ENCODE measurements at places on chromosomes 16 and 17. TPM values are rescaled to one million over a fixed set of nuclear protein-coding genes. Genes with fewer than 3 reads are reported as not detected.
A peak's percentile ranks its signal among the peaks of the same experiment; 100 is the strongest.

GRCh38 chr17:57517632-57518456, 227.3 kb downstream of the CCDC182 start:
- DNase-seq: no peak

DNA sequence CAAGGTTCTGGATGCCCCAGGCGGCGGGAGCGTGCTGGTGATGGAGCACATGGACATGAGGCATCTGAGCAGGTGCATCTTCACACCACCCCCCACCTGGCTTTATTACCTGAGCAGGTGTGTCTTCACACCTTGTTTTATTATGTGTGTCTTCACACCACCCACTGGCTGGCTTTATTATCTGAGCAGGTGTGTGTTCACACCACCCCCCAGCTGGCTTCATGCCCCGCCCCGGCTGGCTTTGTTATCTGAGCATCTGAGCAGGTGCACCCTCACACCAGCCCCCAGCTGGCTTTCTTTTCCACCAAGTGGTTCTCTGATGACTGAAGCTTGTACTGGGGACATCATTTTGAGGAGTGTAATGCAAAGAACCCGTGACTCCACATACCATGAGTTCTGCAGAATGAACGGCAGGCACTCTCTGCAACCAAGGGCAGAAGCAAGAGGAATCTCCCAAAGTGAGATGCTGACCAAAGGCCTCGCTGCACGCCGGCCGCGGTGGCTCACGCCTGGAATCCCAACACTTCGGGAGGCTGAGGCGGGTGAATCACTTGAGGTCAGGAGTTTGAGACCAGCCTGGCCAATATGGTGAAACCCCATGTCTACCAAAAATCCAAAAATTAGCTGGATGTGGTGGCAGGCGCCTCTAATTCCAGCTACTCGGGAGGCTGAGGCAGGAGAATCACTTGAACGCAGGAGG, 2.6 kb downstream of the FN3KRP start:
- DNase-seq: no peak

GRCh38 chr17:47949197-47949759, 7.9 kb downstream of the PNPO start:
- peak; percentile 84 for DNase-seq

- DNase-seq: no peak
Measured at GRCh38 chr16:53905028-53905427, 201.1 kb downstream of the FTO start.

Gene SPATA32
- 0.23 TPM for total RNA-seq

DNA sequence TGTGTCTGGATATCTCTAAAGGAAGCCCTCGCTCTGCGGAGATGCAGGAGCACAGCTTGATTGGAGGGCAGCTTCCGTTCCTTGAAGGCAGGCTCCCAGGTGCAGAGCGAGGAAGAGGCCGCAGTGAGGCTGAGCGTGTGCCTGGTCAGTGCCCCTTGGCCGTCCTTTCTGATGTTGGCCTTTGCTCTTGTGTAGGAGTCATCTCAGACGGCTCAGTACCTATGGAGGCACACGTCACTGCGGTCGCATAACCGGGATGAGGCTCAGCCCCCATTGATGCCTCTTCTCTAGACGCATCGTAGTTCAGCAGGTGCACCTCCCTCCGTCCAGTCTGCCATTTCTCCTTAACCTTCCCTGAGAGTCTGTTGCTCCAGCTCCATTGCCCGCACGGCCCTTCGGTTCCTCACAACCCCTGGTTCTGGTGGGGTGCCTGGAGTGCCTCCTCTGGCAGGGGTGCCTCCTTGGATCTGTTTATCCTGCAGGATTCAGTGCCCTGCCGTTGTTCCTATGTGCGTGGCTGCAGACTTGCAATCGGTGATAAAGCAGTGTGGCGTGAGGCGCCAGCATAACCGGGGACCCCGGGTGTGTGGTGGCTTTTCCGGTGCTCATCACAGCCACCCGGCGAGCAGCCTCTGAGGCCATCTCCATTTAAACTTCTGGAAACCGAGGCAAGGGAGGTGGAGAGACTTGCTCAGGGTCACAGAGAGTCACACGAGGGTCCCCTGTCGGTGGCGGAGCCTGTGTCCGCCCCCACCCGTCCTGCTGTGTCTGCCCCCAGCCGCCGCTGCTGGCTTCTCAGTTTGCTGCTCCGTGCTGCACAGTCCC, 188.8 kb upstream of the CHMP6 start:
- no peak for DNase-seq

DNA sequence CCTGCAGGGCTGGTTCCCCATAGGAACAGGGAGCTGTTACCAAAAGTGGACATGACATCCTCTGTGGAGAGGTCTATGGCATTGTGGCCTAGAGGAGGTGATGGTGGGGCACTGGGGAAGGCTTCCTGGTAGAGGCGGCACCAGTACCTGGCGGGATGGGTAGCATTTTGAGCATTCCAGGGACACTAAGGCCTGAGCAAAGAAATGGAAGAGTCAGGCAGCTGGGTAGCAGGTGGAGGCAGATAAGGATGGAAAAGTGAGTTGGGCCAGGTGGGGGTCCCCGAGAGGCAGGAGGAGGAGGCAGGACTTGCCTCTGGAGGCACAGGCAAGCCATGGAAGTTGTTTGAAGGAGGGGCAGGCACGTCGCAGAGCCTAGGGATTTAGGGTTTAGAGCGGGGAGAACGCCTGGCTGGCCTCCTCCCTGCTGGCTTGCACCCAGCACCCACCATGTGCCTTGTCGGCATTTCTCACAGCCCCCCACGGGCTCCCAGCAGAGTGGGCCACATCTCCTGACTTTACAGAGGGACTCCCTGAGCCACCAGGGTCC, 5.1 kb upstream of the ADCY7 start:
- no peak for DNase-seq

Gene STARD3
- total RNA-seq: 72.0 TPM

DNA sequence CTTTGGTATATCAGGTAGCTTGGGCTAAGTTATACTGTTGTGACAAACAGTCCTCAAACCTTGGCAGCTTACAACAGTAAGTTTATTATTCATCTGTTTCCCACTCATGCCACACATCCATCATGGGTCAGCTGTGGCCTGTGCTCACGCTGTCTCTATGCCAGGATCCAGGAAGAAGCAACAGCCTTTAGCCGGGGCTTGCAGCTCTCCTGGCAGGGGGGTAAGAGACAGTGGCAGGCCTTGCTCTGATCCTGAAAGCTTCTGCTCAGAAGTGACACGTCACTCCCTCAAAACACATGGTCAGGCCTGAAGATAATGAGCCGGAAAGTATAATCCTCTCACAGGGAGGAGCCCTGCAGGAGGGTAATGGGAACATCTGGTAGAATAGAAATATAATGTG, 377.6 kb downstream of the CPPED1 start:
- DNase-seq: no peak

DNA sequence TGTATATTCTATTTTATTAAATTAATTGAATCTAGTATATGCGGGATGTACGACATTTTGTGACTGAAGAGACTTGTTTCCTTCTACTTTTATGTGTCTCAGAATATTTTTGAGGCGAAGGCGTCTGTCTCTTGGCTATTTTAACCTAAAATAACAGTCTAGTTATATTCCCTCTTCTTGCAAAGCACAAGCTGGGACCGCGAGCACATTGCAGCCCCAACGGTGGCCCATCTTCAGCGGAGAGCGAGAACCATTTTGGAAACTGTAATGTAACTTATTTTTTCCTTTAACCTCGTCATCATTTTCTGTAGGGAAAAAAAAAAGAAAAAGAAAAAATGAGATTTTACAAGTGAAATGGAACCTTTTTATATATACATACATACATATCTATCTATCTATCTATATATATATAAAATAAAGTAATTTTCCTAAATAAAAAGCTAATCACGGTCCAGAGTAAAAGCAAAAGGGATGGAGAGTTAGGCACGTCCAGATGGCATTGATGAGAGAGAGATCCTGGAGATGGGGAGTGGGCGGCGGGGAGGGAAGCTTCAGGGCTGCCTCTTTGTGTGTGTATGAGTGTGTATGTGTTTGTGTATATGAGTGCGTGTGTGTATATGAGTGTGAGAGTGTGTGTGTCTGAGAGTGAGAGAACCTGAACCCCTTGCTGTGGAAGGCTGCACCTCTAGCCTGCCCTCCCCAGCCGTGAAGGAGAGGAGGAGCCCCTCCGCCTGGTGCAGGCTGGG, 7.5 kb upstream of the ABCC3 start:
- DNase-seq: no peak

- DNase-seq: no peak
Measured at GRCh38 chr16:59330019-59330670, 596.0 kb upstream of the GOT2 start.

DNA sequence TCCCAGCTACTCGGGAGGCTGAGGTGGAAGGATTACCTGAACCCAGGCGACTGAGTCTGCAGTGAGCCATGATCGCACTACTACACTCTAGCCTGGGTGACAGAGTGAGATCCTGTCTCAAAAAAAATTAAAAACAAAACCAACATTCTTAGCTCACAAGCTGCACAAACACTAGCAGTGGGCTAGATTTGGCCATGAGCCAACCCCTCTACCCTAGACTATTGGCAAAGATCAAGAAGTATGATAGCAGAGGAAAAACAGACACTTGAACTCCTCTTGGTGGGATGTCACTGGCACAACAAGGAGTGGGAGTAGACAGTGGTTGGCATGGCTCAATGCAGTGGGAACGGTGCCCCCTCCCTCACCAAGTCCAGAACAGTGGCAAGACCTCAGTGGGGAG, 19.6 kb upstream of the RIPOR1 start:
- no peak for DNase-seq

DNA sequence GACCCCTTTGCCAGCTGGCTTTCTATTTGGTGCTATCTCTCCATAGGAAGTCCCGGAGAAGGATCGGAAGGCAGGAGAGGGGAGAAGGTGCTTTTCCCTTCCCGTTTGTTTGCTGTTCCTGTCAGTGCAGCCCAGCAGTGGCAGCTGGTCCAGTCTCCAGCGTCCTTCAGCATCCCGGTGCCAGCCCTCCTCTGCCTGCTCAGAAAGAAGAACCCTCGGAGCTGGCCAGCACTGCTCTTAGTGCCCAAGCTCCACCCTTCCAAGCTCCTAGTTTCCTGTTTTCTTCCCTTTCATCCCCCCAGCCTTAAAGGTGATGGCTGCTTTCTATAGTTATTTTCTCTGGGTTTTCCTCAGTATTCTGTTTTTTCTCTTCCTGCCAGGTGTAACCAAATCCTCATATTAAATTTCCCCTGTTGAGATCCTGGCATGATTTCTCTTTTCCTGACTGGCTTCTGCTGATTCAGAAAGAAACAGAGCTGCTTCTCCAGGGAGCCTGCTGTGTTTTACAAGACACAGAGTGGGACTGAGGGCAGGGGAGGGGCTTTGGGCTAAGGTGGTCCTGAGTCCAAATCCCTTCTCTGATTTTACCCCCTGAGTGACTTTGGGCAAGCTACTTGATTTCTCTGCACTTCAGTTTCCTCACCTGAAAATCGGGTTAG, 186.8 kb downstream of the COPRS start:
- no peak for DNase-seq

Gene CCL7
- total RNA-seq: not detected

Gene KRT17
- not detected for total RNA-seq

Gene CX3CL1
- total RNA-seq: not detected

Gene BORCS6
- total RNA-seq: 17.0 TPM

Gene FAHD1
- total RNA-seq: 7.7 TPM

Data from activated CD4-positive, alpha-beta memory T cell treated with anti-CD3 and anti-CD28 coated beads, Interleukin-2, amount 10 ng/mL, durations not matched to agents 7 days and 5 days (primary cell).